ENCODE measurements at places on chromosomes 7 and 10.

DNA sequence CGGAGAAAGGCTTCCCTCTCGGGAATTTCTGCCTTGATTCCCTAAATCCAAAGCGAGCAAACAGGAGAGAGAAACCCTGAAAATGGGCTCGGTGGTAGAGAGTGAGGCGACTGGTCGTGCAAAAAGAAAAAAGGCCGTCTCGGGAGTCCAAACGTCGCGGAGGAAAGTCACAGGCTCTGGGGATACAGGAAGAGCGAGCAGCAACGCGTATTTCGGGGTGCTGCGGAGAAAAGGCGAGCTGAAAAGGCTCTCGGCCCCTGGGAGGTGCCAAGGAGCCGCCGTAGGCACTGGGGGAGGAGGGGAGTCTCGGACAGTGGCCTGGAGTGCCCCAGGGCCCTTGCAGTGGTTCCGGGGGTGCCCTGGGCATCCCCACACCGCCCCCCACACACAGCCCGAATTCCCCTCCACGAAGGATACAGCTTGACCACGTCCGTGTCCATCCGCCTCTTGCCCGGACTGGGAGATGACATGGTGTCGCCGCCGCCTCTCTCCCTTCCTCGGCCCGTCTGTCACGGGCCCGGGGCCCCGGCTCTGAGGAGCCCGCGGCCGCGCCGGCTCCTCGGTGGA lies 591 bp downstream of the UBE2H start:
- DNase-seq, result peak; percentile 56

DNA sequence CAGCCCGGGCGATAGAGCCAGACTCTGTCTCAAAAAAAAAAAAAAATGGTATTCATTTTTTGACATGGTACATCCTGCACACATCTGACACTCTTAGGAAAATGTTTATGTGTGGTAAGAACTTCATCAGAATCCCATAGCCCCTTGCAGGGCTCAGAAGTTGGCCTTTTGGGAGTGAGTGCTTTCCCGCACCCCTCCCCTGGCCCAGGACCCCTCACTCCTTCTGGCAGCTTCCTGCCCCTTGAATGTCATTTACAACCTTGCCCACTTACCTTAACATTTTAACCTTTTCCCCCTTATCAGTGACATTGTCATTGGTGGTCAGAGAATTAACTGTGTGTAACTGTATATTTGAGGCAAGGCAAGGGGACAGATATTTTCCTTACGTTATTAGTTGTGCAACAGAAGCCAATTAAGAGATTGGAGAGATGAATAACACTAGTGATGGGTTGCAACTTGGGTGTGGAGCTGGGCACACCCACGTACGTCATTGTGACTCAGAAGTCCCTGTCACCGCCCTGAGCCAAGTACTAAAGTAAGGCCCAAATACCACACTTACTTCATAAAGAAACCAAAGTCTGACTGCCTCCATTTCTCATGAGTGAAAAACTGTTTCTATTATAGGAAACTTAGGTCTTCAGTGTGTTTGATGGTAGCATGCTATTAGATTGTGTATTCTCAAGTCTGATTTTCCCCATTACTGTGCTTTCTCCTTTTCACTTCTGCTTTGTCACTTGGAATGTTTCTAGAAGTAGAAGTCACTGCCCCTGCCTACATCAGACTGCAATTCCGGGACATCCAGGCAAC lies 31.6 kb downstream of the OGDH start:
- peak; percentile 87 for DNase-seq

DNA sequence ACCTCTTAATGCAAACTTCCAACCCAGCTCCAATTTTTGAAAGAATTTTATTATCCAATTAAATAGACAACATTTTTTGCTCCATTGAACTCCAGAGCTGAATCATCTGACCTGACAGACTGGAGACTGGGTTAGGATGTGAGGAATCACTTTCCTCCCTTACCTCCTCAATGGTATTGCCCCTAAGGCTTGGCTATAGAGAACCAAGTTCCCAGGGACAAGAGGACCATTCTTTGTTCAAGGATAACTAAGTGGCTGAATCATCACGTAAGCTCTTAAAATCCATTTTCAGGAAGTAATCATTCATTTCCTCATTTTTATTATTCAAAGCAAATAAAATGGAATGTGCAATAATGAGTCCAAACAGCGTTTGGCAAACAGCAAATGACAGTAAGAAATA lies 335.1 kb downstream of the GATA3 start:
- no peak for DNase-seq

DNA sequence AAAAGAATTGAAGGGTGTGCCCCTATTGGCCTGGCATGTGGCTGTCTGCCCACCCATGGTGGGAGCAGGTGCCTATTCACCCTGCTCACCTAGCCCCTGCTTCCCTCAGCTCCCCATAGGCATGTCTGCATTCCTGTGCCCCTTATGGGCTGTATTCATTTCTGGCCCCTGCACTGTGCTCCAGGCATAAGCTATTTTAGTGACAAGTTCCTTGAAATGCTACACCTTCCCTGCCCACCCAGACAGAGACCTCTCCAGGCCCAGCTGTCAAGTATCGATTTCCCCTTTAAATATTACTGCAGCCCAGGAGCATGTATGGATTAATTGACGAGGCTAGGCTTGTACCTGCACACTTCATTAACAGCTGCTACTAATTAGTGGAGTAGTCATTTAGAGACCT lies 235.4 kb downstream of the RPS24 start:
- DNase-seq, result no peak

GRCh38 chr7:71995111-71995510 lies 417.0 kb downstream of the CALN1 start:
- no peak for DNase-seq
